ENCODE measurements at places on chromosomes 2 and 18.

GRCh38 chr2:26068602-26069298 is 34.9 kb downstream of the RAB10 start:
- peak; percentile 77 for DNase-seq

DNA sequence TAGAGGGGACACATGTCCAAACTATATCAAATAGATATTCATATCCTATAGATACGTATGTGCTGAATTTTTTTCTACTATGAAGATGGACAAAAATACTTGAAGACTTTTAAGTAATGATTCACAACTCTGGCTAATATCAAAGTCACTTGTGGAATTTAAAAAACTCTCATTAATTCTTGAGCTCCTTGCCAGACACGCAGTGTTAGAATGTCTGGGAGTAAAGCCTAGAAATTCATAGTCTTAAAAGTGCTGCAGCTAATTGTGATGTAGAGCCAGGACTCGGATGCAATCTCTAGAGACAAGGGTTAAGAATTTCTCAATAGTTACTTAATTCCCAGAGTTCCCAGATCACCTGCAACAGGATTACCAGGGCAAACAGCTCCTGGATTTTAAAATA is 107.4 kb downstream of the ARL6IP6 start:
- no peak for DNase-seq

GRCh38 chr2:25160376-25160775 is 8.0 kb downstream of the POMC start:
- DNase-seq: no peak

DNA sequence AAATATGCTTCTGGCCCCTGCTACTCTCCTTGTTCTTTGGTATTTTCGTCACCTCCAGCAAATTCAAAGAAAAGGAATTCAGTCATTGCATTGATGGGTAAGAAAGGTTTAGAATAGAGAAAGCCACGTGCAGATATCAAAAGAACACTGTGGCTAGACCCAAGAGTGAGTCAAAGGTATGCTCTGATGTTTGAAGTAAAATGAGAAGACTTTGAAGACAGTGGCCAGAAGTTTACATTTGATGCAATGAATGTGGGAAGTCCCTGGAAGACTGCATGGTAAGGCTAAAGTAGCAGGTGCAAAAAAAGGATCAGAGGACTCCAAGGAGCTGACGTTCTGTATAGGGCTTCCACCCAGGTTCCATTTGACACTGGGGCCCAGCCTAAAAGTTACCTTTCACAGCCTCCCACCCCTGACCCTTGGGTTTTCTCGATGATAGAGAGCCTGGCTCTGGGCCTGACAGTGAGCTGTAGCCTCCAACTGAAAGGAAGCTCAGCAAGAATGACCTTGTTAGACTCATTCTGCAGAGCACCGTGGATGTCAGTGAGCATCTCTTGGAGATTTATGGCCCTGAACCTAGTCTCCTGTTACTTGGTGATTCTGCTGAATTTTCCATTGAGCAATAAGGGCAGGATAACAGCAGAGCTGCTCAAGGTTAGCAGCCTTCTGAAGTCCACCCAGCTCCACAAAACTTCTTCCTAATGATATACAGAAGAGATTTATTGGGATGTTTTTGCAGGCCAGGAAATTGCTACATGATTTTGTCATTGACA is 223.7 kb upstream of the RBBP8 start:
- DNase-seq: no peak

DNA sequence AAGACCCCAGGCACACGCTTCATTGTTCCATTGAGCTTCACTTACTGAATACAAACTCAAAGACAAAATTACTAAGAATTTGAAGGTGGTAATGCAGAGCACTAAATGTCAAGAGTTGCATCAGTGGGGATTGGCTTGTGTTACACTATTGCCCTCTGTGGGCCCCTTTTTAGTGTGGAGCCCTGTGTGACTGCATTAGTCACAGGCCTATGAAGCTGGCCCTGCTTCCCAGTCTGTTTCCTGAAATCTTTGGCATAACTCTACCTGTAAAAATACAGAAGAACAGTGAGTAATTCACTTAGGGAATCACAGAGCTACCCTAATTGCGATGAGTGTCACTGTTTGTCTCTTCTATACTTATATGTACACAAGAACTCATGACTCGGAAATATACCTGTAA is 40.0 kb upstream of the STPG4 start:
- DNase-seq: peak; percentile 26

DNA sequence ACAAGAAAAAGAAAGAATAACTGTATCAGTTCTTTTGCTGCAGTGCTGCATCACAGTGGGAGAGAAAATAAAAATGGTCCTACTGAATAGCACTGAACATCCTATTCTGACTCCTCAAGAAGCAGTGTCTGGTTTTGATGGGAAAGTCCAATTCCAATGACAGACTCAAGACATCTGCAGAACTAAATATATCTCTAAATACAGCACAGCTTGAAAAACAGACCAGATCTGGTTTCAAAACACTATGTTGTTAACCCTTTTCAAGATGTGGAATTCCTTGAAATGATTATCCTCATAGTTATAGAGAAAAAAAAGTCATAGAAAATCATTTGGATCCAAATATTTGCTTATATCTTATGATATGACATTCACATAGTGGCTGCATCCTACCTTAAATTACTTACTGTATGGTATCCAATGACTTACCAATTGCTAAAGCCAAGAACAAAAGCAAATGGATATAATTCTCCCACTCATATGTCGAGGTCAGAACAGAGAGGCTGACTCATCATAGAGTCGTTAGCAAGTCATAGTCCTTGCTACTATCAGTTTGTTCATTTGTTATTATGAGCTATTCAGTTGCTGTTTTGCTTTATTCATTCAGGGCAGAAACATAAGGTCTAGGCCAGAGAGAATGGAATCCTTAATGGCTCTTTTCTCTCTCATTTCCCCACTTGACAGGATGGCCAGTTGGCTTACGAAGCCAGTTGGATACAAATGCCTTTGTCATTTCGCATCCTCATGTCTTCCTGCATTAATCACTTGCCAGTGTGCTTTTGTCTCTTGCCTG is 62.5 kb upstream of the ACVR2A start:
- peak; percentile 30 for DNase-seq

DNA sequence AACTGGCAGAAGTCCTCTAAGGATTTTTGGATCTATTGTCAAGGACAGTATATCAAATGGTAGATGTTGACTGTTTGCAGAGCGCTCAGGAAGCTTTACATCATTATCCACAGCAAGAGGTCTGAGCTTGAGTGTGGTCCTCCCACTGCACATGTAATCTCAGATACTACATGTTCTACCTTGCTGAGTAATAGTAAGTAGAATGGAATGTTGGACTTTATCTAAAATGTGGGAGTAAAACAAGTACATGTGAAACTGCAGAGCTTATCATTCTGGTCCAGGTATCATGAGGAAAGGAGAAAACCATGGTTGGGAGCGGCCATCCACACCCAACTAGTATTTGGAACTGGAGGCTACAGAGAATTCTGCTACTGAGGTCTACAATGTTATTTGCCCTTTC is 19.3 kb upstream of the CD28 start:
- DNase-seq: no peak

GRCh38 chr18:48230467-48231113 is 178.6 kb downstream of the ZBTB7C start:
- DNase-seq: peak; percentile 14

DNA sequence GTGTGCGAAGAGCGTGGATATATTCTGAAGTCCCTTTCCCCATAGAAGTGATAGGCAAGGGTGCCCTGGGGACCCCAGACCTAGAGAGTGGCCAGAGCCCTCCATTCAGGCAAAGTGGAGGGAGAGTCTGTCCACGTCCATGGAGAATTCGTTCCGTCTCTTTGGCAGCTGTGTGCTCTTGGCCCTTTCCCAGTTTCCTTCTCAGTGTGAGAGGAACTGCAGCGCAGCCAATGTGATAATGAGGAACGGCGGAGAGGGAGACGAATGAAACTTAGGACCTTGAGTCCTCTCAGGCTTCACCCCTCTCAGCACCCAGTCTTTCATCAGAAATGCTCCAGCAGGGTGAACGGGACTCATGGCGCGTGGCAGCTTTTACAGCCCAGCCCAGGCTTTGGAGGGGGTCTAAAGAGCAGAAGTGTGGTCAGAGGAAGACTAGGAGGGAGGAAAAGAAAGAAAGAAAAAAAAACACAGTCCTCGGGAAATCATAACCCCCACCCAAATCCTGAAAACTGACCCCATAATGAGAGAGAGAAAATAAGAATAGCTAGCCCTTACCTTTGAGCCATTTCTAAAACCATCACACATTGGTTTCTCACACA is 95.0 kb upstream of the RIOK3 start:
- no peak for DNase-seq

GRCh38 chr18:49343179-49343578 is 117.3 kb downstream of the DYM start:
- DNase-seq: no peak

- DNase-seq: peak; percentile 42
These were observed 29.9 kb upstream of the MPPE1 start for GRCh38 chr18:11937874-11938478.

DNA sequence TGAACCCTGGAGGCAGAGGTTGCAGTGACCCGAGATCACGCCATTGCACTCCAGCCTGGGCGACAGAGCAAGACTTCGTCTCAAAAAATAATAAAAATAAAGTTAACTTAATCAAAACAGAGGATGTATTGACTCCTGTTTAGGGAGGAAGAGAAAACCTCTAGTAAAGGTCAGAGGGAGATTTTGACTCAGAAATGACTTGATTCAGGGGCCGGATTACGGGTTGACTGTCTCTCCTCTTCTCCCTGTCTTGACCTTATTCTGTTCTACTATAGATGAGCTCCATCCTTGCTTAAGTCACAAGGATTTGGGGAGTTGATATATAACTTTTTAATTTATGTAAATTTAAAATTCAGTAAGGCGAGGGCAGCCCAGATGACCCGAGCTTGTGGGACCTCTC is 71.0 kb downstream of the COX7A2L start:
- no peak for DNase-seq

DNA sequence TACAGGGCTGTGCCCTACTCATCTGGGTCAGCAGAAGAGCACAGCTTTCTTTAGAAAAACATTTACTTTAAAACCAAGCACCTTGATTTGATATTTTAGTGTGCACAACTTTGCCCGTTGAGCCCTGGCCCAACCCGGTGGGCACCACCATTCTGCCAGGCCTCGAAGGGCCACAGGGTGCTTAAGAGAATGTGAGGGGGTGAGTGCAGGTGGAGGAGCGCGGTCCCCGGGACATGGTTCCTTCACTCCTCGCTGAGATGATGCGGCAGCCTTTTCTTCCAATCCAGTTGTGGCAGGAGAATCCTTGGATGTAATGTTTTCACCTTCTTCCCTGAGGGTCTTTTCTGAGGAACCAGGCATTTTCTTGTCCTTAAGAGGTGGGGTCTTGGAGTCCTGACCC is 119.0 kb downstream of the RPIA start:
- DNase-seq: no peak

- DNase-seq: no peak
These were observed 14.8 kb upstream of the INHBB start for GRCh38 chr2:120330946-120331822.

- no peak for DNase-seq
These were observed 47.6 kb downstream of the STK17B start for GRCh38 chr2:196123679-196124373.

- DNase-seq: no peak
These were observed 21.4 kb downstream of the CELF4 start for GRCh38 chr18:37544217-37544616.

DNA sequence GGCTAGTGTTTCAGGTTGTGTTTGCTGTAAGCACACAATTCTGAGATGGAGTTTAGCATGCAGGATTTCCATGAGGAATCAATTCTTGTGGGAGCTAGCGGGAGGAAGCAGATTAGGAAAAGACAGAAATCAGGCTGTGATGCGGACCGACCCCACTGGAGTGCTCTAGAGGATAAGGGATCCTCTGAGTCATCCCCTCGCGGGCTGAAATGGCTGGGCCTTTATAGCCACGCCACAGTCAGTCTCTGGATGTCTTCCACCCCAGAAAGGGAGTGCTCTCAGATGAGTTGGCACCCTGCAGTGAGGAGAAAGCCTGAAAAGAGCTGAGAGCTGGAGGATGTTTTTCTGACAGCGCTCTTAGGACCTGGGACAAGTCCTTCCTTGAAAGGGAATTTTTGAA is 102.4 kb downstream of the GALNT3 start:
- DNase-seq: peak; percentile 52

GRCh38 chr2:194745557-194746146 is 911.4 kb upstream of the SLC39A10 start:
- no peak for DNase-seq

- DNase-seq: no peak
These were observed 188.9 kb upstream of the TNP1 start for GRCh38 chr2:217048730-217049129.

DNA sequence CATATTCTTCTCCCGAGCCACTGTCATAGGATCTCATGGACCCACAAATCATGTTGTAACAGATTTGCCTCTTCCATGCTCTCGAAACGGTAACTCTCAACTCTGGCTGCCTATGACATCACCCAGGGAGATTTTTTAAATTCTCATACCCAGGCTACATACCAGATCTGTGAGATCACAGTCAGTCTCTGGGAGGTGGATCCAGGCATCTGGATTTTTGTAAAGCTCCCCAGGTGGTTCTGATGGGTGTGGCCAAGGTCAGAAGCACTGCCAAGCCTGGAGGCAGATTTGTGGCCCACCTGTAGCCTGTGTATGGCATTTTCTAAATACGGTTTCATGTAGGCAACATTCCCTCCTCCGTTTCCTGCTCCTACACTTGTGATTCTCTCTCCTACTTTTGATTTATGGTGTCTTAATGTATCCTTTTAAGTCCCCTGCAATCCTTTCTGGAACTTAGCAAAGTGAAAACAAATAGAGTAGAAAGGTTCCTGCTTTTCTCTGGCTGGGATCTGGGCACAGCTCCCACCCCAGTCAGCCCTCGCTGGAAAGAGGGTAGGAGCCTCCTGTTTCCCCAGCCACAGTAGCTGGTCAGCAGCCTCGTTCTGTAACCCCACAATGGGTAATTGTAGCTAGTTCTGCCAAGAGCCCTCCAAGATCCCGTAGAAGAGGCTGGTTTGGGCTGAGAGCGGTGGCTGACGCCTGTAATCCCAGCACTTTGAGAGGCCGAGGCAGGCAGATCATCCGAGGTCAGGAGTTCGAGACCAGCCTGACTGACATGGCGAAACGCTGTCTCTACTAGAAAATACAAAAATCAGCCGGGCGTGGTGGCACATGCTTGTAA is 96.2 kb downstream of the KLHL29 start:
- peak; percentile 55 for DNase-seq

DNA sequence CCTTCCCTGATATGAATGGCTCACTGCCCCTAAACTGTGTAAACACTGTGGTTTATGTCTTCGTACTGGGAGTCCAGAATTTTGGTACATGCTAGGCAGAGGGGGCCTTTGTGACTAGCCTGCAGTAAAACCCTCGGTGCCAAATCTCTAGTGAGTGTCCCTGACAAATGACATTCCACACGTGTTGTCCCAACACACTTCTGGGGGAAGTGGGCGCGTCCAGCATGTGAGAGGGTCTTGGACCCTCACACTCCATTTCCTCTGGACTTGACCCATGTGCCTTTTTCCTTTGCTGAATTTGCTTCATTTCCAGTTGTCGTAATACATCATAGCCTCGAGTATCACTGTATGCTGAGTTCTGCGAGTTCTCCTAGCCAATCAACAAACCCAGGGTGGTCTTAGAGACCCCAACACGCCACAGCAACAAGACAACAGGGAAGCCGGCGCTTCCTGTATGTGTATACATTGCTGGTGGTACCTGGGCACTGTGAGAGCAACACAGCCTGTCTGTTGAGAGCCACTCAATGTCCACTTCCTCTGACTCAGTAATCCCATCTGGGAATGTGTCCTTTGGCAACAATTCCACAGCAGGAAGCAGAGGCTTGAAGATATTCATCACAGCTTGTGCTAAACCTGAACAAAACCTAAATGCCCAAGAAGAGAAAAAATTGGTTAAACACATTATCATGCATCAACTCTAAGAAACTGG is 26.9 kb upstream of the SLC66A3 start:
- DNase-seq: peak; percentile 16
